Umbilical cord (tissue), 2 donors: ENCODE measurements at places on chromosomes 4 and X. TPM values are rescaled to one million over a fixed set of nuclear protein-coding genes. Genes with fewer than 3 reads are reported as not detected.

- DNase-seq: no peak
Observed at GRCh38 chrX:2464677-2465166, 36.1 kb downstream of the DHRSX start.

DNA sequence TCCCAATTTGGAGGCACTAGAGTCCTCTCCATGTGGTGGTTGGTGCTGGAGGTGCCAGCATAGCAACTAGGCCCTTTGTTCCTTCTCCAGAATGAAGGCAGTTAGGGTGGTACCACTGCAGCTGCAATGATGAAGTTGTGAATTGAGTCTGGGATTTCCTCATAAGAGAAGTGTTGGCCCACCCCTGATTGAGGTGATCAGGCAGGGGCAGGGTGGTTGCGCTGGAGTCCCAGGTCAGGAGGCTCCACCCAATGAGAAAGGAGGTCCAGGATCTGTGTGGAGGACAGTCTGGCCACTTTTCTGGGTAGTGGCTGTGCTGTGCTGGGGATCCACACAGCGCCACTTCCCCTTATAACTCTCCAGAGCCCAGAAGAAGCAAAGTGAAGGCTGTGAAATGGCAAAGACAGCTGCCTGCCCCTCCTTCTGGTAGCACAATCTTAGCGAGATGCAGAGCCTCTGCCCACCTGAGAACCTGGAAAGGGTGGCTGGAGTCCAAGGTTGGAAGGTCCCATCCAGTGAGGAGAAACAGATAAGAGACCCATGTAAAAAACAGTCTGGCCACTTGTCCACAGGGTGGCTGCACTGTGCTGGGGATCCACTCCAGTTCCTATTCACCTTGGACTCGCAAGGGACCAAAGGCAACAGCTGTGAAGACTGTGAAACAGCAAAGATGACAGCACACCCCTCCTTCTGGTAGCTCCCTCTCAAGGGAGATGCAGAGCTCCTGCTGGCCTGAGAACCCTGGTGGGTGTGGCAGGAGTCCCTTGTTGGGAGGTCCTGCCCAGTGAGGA, 124.6 kb downstream of the RRAGB start:
- DNase-seq: no peak

Gene FRMPD4
- 4.6 TPM for total RNA-seq

DNA sequence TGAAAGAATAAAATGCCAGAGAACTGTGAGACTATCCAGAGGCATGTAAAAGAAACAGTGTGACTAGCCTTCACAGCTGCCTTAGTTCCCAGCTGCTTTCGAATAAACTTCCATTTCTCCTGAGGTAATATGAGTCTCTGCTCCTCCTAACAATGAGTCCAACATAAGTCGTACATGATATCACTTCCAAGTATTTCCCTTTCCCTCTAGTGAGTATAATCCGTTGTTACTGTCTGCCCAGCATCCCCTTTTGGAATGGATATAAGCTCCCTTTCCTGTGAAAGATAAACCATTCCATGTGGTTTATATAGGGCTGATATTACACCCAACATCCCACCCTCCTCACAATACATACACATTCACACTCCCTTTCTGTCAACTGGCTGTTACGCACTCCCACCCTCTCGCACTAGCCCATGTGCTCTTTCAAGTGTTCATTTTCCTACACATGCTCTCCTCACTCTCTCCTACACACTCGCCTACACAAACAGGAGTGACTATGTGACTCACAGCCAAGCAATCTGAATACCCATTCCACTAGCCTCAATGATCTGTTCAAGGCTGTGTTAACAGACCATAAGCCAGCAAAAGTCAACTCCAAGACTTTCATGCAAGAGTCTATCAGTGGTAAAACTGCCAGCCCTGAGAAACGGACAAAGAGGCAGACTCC, 5.0 kb downstream of the NAF1 start:
- no peak for DNase-seq

DNA sequence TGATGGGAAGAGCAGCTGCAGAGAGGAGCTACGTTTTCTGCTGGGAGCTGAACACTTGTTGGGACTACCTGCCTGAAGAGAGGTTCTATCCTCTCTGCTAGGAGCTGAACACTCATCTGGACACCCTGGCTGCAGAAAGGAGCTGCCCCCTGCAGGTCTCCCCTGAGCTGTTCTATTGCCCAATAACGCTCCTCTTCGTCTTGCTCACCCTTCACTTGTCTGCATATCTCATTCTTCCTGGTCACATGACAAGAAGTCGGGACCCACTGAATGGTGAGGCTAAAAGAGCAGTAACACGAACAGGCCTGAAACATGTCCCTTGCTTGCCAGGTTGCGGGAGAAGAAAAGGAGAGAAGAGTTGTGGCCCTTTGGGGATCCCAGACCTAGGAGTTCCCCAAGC, 27.8 kb downstream of the NAA11 start:
- no peak for DNase-seq

Gene NSG1
- 17.6 TPM for total RNA-seq

Gene PDE5A
- total RNA-seq: 56.8 TPM

Gene LPAR4
- 4.8 TPM for total RNA-seq

Gene SMIM43
- 2.2 TPM for total RNA-seq

DNA sequence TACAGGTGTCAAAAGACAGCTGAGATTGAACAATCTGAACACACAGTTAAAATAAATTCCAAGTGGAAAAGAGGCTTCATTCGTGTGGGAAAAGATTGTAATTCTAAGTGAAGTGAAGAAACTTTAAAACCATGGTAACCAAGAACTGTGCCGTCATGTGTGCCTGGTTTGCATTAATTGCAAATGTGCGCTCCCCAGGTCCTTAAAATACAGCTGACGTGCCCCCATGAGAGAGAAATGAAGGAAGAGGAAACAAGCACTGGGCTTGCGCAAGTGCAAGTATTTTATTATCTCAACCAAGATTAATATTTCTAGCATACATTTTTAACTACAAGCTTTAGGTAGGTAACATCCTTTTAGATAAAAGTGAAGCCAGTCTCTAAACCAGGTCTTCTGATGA, 92.5 kb downstream of the PARM1 start:
- DNase-seq: no peak

Gene MGAT4D
- total RNA-seq: 2.2 TPM

DNA sequence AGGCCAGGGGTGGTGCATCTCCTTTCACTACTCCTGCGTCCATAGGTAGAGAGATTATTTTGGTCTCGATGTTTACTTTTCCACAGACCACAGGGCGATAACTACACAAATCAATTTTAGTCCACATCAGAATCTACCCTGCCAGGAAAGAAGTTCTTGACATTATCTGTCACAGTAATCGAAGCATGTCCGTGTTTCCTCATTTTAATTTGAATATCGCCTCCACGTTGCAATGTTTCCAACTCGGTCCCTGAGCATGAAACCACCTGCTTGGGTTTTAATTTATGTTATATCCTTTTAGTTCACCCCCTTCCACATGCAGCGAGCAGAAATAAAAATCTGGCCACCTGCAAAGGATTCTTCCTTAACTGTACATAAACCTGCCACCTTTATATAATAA, 100.1 kb upstream of the ATXN3L start:
- DNase-seq: no peak

Gene UGT2A2
- total RNA-seq: 11.3 TPM

DNA sequence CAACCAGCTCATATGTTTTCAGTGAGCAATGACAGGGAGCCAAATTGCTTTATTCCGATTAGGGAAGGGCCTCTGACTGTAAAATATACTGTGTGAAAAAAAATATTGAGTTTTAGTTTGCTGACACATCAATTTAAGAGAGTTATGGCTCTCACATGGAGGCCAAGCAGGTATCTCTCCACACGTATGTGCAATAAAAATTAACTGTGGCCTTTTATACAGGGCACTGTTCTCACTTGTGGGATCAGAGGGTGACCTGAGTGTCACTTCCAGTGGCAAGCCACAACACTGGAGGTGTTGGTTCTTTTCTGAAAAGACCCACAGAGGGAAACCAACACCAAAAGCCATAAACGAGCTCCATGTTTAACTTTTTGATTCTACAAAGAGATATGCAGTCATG, 462.8 kb downstream of the MID1IP1 start:
- no peak for DNase-seq

DNA sequence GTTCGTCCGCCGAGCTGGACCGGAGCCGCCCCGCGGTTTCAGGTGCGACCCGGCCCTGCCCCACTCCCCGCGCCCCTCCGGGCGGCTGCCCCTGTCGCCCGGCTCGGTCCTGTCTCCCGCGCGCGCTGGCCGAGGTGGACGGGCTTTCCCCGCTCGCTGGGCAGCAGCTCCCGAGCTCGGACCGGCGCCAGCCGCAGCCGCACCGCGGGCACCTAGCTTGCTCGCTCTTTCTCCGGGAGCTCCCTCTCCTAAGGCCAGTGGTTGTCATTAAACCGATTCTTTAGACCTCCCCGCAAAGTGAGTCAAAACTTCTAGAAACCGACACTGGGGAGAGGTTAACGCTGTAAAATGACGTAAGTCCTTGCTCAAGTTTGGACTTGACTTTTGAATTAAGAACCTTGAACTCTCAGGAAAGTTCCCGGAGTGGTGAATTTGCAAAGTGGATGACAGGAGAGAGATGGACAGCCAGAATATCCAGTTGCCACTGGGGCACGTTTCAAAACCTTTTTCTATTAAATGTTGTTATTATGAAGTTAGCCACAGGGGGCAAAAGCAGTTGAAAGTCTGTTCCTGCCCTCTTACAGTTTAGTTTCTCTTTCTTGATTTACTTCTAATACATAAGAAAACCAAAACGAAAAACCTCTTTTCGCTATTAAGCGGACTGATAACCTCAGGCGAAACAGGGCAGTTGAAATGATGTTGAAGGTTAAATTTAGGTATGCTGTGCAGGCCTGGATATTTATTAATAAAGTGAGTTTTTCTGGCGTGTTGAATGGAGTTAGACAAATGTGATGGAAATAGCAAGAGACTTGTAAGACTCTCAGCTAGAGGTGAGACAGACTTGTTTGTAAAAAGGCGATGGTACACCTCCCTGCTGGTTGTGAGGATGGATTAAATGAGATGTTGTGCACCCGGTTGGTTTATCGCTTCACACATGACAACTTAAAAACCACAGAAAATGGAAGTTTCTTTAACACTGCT, 847 bp downstream of the PI4K2B start:
- DNase-seq: peak; percentile 82

DNA sequence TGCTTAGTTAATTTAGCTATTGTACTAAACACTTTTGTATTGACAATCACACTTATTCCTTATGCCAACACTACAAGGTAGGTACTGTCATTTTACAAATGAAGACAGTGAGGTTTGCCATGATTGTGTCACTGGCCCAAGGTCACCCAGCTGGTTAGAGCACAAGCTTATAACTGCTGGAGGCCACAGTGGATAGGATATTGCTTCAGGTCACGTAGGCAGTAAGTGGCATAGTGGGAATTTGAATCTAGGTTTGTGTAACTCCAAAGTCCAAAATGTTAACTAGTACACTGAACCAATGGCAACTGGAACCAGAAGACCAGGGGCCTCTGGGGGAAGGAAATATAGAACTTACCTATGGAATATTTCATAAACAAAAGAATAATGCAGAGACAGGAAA, 21.1 kb upstream of the PITX2 start:
- peak; percentile 32 for DNase-seq

DNA sequence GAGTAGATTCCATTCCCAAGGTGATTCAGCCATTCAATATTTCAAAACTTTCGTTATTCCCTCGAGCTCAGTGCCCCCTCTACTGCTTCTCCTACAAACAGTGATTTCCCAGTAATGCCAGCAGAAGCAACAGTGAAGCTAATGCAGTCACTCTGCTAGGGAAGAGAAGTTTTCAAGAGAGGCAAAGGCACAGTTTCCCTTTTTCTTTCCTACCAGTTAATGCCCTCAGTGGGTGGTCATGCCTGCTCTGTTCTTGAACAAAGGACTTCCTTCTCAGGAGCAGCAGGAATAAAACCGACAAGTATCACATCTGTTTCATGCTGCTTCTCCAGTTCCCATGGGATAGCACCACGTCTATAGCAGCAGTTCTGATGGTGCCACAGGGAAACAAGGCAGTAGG, 317.2 kb downstream of the TENM3 start:
- no peak for DNase-seq

Gene CSN1S1
- not detected for total RNA-seq

DNA sequence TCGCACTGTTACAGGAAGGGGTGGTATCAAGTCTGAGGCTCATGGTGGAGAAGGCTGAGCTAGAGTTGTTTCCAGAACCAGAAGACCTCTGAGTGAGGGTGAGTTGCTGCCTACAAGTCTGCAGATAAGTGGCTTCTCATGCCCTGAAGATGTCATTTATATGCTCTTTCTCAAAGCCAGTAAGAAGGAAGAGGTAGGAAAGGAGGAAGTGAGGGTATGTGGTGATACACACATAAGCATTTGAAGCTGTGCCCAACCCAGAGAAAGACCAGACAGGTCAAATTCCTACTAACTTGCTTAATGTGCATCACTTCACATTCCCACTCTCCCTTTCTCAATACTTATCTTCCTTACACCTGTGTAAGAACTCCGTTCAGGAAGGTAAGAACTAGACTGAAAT, at the start of gene PPBP:
Gene PPBP (minus strand): TSS at position 130 of the 400 bp plus-strand sequence. CDS start 87 bp downstream, at position 43.
- DNase-seq: no peak
